Immature natural killer cell (primary cell): ENCODE measurements at places on chromosomes 4 and X.

GRCh38 chr4:111228874-111229273 is 606.0 kb upstream of the PITX2 start:
- no peak for DNase-seq
- no peak overlapping the region for H3K27ac ChIP-seq
- no peak overlapping the region for H3K4me3 ChIP-seq
- H3K36me3 ChIP-seq, result no peaks in the 10 kb centered on the region
- no peaks in the 10 kb centered on the region for H3K4me1 ChIP-seq
- no peaks in the 10 kb centered on the region for H3K27me3 ChIP-seq

DNA sequence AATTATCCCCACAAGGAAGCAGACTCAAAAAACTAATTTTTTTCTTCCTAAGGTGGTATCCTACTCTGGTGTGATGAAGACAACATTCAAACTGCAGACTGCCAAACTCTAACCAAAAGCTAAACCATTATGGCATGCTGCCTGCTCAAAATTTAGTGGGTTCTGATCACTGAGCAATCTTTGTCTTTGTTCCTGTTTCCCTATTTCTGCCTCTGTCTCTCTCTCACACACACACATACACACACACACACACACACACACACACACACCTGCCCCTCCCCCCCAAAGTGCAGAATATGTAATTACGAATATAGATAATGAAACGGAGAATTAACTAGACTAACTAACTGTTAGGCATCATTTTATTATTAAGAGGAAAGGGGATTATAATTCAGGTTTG is 1278.6 kb downstream of the PCDH7 start:
- H3K36me3 ChIP-seq, result no peaks in the 10 kb centered on the region
- H3K4me1 ChIP-seq, result no peaks in the 10 kb centered on the region
- H3K4me3 ChIP-seq, result no peak overlapping the region
- no peak overlapping the region for H3K27ac ChIP-seq
- DNase-seq, result no peak

GRCh38 chr4:163331629-163332376 is 593 bp downstream of the NPY1R start:
- H3K4me3 ChIP-seq, result no peak overlapping the region
- peaks cover 9% of the 10 kb centered on the region for H3K27me3 ChIP-seq
- H3K4me1 ChIP-seq, result peaks cover 2% of the 10 kb centered on the region
- no peak overlapping the region for H3K27ac ChIP-seq
- DNase-seq, result no peak
- peaks cover 5% of the 10 kb centered on the region for H3K36me3 ChIP-seq

GRCh38 chr4:2598511-2599303 is 62.3 kb downstream of the FAM193A start:
- peaks cover 11% of the 10 kb centered on the region for H3K36me3 ChIP-seq
- peaks cover 1% of the 10 kb centered on the region for H3K27me3 ChIP-seq
- peak overlapping the region; percentile 75 for H3K27ac ChIP-seq
- no peak for DNase-seq
- H3K4me1 ChIP-seq, result peaks cover 55% of the 10 kb centered on the region
- H3K4me3 ChIP-seq, result peak overlapping the region; percentile 19

- peaks cover 1% of the 10 kb centered on the region for H3K27me3 ChIP-seq
- H3K36me3 ChIP-seq, result no peaks in the 10 kb centered on the region
- H3K27ac ChIP-seq, result no peak overlapping the region
- DNase-seq, result no peak
- H3K4me3 ChIP-seq, result no peak overlapping the region
Observed at GRCh38 chr4:138452826-138453225, 210.7 kb upstream of the SLC7A11 start.

GRCh38 chrX:118901991-118902390 is 72.4 kb upstream of the LONRF3 start:
- no peaks in the 10 kb centered on the region for H3K36me3 ChIP-seq
- H3K4me3 ChIP-seq, result no peak overlapping the region
- no peak overlapping the region for H3K27ac ChIP-seq

GRCh38 chr4:110184140-110184790 is 14.2 kb downstream of the ELOVL6 start:
- DNase-seq, result no peak
- H3K27me3 ChIP-seq, result no peaks in the 10 kb centered on the region
- peaks cover 26% of the 10 kb centered on the region for H3K4me1 ChIP-seq
- H3K36me3 ChIP-seq, result peaks cover 17% of the 10 kb centered on the region
- H3K27ac ChIP-seq, result peak overlapping the region; percentile 8
- no peak overlapping the region for H3K4me3 ChIP-seq

DNA sequence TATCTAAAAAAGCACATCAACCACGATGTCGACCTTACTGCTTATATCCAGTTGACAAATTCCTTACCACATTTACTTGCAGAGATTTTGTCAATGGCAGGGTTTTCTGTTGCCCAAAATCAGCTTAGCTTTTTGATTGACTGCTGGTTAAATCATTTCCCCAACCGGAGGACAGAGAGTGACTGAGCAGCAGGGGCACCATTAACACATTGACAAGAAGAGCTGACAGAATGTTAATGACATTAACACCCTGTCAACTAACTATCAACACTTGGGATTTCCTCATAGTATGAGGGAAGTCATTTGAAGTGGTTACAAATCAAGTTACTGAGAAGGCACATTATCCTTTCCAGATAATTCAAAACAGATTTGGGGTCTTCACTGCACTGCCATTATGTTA is 368.4 kb downstream of the RPA4 start:
- H3K36me3 ChIP-seq, result no peaks in the 10 kb centered on the region
- no peak overlapping the region for H3K4me3 ChIP-seq
- peaks cover 6% of the 10 kb centered on the region for H3K27me3 ChIP-seq

- no peaks in the 10 kb centered on the region for H3K4me1 ChIP-seq
- DNase-seq, result no peak
- no peak overlapping the region for H3K4me3 ChIP-seq
- H3K36me3 ChIP-seq, result no peaks in the 10 kb centered on the region
- no peak overlapping the region for H3K27ac ChIP-seq
- H3K27me3 ChIP-seq, result peaks cover 18% of the 10 kb centered on the region
Observed at GRCh38 chrX:132452911-132453550, 35.8 kb downstream of the MBNL3 start.

- no peak for DNase-seq
- H3K27me3 ChIP-seq, result peaks cover 12% of the 10 kb centered on the region
- H3K4me1 ChIP-seq, result no peaks in the 10 kb centered on the region
- no peak overlapping the region for H3K4me3 ChIP-seq
Observed at GRCh38 chr4:61204353-61205060, 4.4 kb downstream of the ADGRL3 start.

DNA sequence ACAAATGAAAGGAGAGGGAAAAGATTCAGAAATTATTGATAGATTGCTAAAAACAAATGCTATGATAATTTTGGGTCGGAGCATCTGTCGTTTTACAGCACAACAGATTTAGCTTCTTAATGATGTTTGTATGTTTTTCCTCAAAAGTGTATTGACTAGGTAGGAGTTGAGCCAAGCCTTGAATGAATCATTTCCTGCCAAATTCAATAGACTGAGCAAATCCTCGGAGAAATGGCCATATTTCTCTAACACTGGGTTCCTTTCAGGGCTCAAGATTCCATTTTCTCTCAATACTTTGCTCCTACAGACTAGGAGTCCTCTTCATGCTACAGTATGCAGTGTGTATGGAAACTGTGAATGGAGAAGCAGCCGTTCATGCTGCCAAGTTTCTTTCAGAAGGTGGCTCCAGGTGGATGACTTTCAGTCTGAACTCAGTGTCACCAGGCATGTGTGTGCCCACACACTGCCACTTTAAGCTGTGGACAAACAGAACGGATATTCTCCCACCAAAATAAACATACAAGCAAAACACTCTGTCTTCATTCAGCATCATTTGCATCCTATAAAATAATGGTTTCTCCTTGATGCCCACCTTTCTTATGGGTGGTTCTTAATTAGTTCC is 146.0 kb downstream of the TBL1X start:
- no peak for DNase-seq
- H3K27me3 ChIP-seq, result no peaks in the 10 kb centered on the region
- no peak overlapping the region for H3K27ac ChIP-seq
- H3K36me3 ChIP-seq, result no peaks in the 10 kb centered on the region

DNA sequence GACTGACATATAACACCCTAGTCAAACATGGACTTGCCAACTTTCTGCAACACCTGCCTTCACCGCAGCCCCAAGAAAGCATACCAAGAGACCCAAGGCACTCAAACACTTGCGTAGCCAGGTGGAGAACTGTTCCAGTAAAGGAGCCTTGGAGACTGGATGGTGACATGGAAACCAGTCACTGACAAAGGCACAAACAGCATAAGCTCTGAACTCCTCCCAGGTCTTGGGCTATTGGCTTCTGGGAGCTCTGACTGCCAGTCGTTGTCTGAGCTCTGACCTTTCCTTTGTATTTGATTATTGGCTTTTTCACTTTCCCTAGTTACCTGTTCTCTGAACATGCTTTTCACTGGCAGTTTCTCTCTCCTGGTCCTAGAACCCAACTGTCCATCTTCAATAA is 38.3 kb downstream of the ARAP2 start:
- peak overlapping the region; percentile 7 for H3K27ac ChIP-seq
- DNase-seq, result no peak
- no peaks in the 10 kb centered on the region for H3K27me3 ChIP-seq
- H3K36me3 ChIP-seq, result peaks cover 40% of the 10 kb centered on the region
- H3K4me1 ChIP-seq, result peaks cover 96% of the 10 kb centered on the region

GRCh38 chr4:138522366-138522765 is 280.2 kb upstream of the SLC7A11 start:
- no peak overlapping the region for H3K27ac ChIP-seq
- no peak for DNase-seq
- H3K4me3 ChIP-seq, result no peak overlapping the region
- no peaks in the 10 kb centered on the region for H3K4me1 ChIP-seq
- peaks cover 2% of the 10 kb centered on the region for H3K27me3 ChIP-seq
- H3K36me3 ChIP-seq, result no peaks in the 10 kb centered on the region
